Right lung (tissue), 10 donors: ENCODE measurements at places on chromosomes 7 and 10. TPM values are rescaled to one million over a fixed set of nuclear protein-coding genes. Genes with fewer than 3 reads are reported as not detected.

The GCK gene
- polyA plus RNA-seq = 2.2 TPM

DNA sequence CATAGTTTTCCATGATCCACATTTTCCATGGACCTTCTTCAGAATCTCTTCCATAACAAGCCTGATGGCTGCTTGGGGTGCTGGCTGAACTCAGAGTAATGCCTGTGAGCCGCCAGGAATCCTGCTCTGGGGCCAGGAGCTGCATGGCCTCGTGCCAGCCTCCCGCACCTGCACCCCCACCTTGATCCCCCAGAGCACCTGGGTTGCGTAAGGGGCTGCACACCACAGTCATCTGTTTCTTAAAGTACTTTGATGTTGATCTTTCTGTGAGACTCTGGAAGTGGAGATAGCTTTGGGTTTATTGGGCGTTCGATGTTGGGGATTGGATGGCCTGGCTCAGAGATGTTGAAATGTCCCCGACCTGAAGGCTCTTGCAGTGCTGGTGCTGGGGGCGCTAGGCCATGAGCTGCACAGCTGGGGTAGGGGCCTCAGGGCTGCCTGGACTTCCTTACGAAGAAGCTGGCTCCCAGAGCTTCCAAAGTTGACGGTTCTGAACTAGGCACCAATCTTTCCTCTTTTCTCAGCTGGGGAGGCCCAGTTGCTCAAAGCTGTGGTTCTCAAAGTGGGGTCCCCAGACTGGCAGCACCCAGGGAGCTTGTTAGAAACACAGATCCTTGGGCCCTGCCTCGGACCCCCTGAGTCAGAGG, 534.0 kb downstream of the DNAJB6 start:
- no peak for DNase-seq

GRCh38 chr7:134777470-134777869, 2.0 kb upstream of the CALD1 start:
- no peak for DNase-seq

- DNase-seq = no peak
Measured at GRCh38 chr7:128202287-128202957, 38.7 kb upstream of the LEP start.

The MOGAT3 gene
- polyA plus RNA-seq = 0.07 TPM

DNA sequence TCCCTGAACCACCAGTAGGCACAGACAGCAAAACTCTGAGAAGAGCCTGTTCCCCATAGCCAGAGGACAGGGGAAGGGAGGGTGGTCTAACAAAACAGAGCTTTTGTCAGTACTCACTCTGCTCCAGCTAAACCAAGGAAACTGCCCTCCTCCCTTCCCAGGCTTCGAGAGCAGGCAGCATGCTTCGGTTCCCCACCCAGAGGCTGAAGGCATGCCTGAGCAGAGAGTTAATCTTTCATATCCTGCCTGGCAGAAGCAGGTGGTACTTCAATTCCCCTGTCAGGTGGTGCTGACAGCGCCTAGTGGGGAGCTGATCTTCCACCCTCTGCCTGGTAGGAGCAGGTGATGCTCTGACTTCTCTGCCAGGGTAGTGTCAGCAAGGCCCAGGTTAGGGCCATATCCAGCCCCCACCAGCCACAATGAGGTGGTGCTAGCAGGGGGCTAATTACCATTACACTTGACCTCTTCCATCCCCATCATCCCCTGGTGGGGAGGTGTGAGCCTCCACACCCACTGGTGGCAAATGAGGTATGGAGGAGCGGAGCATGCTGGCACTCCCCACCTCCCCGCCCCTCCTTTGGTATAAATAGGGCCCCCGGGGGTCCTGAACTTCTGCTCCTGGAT, 35.1 kb downstream of the SDK1 start:
- DNase-seq = no peak

The EFCAB10 gene
- 5.4 TPM for polyA plus RNA-seq

- DNase-seq = no peak
Measured at GRCh38 chr10:61792097-61792716, 109.3 kb upstream of the ARID5B start.

The MKX gene
- 0.90 TPM for polyA plus RNA-seq

DNA sequence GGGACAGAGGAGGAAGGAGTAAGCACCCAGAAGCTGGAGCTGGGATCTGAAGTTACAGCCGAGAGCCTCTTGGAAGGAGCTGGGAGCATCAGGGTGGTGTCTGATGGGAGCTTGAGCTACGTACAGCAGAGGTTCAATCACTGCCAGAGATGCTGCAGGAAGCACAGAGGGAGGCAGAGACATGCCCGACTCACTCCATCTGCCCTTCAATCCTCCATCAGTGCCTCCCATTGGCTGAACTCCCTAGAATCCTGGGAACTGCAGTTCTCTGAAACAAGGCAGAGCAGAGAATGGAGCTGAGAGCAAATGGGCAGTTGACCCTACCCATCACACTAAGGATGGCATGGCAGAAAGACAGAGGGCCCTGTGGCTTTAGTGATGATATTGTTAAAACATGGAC, 40.0 kb upstream of the CTBP2 start:
- DNase-seq = no peak

The FAM25C gene
- not detected for polyA plus RNA-seq
